ENCODE measurements at places on chromosomes 5 and 9.

DNA sequence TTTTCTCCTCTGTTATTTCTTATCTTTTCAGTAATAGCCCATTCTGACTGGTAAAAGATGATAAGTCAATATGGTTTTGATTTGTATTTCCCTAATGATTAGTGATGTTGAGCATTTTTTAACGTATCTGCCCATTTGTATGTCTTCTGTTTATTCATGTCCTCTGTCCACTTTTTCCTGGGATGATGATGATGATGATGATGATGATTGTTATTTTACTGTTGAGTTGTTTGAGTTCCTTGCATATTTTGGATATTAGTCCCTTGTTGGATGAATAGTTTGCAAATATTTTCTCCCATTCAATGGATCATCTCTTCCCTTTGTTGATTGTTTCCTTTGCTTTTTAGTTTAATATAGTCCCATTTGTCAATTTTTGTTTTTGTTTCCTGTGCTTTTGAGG lies 27.0 kb downstream of the UTP15 start:
- no peak for DNase-seq

GRCh38 chr9:73162987-73163768 lies 11.5 kb downstream of the ANXA1 start:
- no peak for DNase-seq

DNA sequence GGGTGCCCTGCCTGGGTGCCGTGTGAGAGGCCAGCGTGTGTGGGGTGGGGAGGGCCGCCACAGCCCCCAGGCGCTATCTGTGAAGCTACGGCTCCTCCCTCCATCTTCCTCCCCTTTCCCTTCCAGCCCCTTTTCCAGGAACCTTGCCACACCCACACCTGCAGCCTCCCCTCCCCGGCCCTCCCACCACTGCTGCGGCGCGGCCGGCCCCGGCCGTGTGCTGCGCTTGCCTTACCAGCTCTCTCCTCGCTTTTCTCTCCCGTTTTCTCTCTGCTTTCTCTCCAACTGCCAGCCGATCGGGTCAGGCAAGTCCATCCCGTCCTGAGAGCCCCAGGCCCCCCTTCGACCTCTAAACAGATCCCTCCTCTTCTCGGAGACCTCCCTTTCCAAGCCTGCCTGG lies 21.4 kb downstream of the GOLGA2 start:
- no peak for DNase-seq

- no peak for DNase-seq
Observed at GRCh38 chr5:39544941-39545340, 120.2 kb upstream of the DAB2 start.

DNA sequence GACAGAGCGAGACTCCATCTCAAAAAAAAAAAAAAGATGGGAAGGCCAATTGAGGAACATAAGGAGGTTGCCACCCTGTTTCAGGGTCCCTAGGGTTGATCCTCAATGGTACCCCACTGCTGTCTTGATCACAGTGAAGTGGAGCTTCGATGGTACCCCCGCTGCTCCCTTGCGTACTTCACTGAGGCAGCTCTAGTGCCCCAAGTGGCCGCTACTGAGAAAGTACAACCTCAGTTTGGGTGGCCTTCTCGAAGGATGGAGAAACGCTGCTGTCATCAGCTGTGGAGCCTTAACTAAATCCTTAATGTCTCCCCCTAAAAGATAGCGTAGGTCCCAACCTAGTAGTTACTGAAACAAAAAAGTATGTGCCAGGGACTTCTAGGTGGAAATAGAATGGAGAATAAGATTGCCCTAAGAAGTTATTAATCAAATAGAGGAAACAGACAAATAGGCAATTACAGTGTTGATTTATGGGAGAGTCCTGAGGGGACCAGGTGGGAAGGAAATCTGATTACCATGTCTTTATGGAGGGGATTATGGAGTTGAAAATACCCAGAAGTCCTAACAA lies 6.3 kb downstream of the TESK1 start:
- no peak for DNase-seq

DNA sequence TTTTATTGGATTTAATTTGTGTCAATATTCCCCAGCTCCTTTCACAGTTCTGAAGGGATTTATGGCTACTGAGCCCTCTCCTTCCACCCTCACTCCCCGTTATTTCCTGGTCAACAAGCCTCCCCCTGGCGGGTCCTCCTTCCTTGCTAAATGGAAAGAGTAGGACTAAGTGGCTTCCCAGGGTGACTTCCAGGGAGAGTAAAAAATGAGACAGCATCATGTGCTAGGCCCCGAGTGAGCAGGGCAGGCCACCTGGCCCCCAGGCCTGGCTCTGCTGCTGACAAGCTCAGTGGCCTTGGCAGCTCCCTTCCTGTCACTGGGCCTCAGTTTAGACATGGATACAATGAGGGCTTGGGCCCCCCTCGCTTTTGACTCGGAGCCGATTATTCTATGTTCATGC lies 201.3 kb downstream of the HSPA4 start:
- no peak for DNase-seq

DNA sequence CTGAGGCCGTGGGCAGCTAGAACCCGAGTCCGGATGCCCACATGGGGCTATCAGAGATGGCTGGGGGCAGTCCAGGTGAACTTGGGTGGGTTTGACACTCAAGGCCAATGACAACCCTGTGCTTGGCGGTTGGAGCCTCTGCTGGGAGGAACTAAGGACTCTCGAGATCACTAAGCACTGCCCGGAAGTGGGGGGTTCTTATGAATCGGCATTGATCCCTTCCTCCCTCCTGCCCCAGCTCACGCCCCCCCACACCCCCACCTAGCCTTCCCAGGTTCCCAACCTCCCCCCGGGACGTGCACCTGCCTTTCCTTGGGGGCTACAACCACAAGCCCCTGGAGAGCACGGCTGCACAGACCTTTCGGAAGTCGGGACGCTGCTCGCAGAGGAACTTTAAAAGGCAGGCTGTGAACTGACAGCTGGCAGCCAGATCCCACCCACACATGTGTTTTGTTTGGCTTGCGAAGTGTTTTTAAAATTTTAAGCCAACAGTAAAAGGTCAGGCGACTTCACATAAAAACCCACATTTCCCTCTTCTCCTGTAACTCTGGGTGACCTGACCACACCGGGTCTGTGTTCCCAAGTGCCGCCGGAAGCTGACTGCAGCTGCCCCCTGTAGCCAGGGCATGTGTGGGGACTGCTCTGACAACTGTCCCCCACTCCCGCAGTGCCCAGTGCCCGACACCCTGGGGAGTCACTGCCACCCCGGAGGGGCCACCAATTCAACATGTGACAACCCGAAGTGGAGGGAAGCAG lies 5.1 kb upstream of the RALGDS start:
- DNase-seq = no peak

DNA sequence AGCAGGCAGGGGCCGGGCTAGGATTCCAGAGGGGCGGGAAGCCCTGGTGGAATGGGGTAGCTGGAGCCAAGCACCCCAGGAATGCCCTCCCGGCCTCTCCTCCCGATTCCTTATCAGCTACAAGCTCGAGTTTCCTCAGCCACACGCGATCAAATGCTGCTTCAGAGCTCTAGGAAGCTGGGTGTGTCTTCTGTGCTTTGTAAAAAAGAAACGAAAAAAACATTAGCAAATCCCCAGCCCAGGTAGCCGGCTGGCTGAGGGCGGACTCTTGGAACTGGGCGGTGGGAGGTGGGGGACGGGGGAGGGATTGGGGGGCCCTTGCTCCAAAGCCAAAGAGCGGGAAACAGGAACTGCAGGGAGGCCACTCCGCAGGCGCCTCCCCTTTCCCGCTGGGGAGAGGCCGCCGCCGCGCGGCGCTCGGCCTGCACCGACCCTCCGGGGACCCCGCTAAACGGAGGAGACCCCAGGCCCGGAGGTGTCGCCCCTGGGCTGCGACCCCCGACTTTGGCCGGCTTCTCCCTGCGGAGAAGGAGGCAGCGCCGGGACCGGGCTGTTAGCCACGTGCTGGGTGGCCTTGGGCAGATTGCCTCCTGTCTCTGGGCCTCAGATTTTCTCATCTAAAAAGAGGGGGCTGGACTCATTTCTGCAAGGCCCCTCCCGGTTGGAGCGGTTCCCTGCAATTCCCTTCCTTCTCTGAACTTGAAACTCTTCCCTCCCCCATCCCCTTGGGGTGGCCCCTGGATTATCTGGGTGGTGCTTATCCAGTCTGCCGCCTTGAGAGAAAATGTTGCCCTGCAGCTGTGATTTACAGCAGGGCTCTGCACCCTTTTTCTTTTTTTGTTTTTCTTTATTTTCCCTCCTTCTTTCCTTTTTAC lies 40.9 kb upstream of the FABP6 start:
- peak; percentile 99 for DNase-seq

DNA sequence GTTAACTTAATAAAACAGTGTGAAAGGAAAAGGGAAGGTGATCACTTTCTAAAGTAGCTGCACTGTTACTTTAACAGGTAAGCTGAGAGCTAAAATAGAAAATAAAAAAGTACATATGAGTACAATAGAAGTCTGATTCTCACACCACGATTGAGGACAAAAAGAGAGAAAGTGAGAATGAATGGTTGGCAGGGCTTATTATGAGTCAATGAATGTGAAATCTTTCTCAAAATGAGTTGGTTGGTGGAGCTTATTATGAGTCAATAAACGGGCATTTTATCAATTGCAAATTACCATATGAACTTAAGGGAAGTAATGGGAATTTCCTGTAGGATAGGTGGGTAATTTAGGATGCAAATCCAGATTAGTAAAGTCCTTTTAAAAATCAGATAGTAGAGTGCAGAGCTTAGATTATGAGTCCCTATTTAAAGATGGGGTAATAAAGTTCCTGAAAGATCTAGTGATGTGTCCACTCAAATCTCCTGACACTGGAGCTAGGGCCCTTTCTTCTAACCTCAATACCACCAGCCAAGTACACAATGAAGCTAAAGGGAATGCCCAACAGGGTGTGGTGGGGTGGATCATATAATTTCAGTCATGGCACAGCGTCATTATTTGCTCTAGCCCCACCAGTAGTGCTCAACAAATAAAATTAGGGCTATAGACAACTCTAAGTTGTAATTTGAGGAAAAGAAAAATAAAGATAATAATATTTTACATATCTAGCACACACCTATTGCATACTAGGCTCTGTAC lies 21.1 kb upstream of the TLR4 start:
- DNase-seq = no peak

GRCh38 chr9:75878488-75878860 lies 12.0 kb upstream of the PCSK5 start:
- no peak for DNase-seq

DNA sequence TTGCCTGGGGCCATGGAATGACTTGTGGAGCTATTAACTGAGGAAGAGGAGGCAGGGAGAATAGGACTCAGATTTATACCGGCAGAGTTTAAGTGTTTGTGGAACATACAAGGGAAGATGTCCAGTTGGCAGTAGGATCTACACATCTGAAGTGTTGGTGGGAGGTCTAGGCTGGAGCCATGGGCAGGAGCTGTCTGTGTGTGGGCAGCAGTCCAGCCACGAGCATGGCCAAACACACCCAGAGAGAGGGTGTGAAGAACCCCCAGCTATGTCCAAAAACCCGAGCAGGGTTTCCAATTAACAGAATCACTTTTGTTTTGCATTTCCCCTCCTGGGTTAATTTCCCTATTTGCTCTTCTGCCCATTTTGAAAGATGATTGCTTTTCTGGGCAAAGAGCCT lies 393.7 kb downstream of the CDK5RAP2 start:
- DNase-seq = no peak

GRCh38 chr5:92421942-92422341 lies 1038.8 kb upstream of the ARRDC3 start:
- DNase-seq = no peak

DNA sequence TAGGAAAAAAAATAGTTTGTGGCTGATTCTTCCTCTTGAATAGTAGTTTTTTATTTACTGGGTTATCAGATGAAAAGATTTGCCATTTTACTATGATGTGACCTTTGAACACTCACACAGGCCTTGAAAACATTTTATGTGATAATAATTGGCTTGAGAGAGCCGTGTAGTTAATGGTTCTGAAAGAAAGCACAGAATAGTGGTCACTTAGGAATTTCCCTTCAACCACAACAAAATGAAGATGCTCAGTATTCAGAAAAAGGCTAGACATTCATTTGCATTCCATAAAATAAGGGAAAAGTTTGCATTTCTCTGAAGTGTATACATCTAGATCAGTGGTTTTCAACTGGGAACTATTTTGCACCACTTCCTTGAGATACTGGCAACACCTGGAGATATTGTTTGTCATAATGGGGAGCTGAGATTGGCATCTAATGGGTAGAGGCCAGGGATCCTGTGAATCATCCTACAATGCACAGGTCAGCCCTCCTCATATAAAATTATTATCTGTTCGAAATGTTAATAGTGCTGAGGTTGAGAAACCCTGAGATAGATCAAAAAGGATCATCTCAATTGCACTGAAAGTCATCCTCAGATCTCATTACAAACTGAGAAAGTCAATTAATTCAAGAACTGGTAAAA lies 446.4 kb upstream of the CCNG1 start:
- no peak for DNase-seq

- no peak for DNase-seq
Observed at GRCh38 chr9:1049641-1050040, 516 bp upstream of the DMRT2 start.

- no peak for DNase-seq
Observed at GRCh38 chr5:77636641-77637169, 1.8 kb downstream of the OTP start.

DNA sequence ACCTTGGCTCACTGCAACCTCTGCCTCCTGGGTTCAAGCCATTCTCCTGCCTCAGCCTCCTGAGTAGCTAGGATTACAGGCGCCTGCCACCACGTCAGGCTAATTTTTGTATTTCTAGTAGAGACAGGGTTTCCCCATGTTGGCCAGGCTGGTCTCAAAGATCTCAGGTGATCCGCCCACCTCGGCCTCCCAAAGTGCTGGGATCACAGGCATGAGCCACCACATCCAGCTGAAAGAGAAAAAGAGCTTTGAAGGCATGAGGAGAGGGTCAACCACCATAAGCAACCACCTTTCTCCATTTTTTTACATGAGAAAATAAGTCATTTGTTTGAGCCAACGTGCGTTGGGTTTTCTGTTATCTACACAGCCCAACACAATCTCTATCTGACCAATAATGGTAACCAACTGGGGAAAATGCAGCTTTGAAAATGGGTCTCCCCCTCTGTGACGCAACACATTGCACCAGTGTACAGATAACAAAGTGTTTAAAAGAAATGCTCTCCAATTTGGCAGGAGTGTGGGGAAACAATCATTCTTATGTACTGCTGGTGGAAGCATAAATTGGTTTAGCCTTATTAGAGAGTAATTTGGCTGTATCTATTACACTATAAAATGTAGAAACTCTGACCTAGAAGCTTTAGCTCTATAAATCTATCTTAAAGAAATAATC lies 45.8 kb upstream of the ZBTB43 start:
- DNase-seq = no peak

GRCh38 chr9:133930046-133930681 lies 62.0 kb downstream of the VAV2 start:
- no peak for DNase-seq

DNA sequence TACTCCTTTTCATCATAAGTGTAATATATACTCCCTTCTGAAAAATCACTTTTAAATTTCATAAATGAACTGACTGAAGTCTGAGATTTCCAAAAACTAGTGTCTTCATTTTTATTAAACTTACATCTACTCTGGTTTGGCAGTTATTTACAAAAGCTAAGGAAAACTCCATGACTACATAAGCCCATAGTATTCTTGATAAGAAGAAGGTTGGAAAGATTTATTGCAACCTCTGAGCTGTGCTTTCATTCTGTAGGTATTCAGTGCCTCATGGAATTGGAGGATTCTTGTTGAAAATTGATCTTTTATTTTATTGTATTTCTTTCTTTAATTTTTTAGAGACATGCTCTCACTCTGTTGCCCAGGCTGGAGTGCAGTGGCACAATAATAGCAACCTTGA lies 41.7 kb downstream of the GNAQ start:
- no peak for DNase-seq
